ENCODE measurements at places on chromosomes 7 and 10. TPM values are rescaled to one million over a fixed set of nuclear protein-coding genes. Genes with fewer than 3 reads are reported as not detected.

- DNase-seq = no peak
These were observed 1.7 kb downstream of the CYP3A4 start for GRCh38 chr7:99782012-99782953.

- peak; percentile 79 for DNase-seq
These were observed 104.6 kb upstream of the PPIF start for GRCh38 chr10:79242620-79243152.

- no peak for DNase-seq
These were observed 56.1 kb upstream of the GRB10 start for GRCh38 chr7:50838675-50839377.

GRCh38 chr10:47330804-47331203 is 8.6 kb downstream of the GDF2 start:
- DNase-seq = no peak

- DNase-seq = no peak
These were observed 231.9 kb upstream of the PPP2R2D start for GRCh38 chr10:131668903-131669302.

GRCh38 chr7:156001496-156002260 is 189.4 kb upstream of the SHH start:
- DNase-seq = no peak

- DNase-seq = no peak
These were observed 942.9 kb upstream of the LRRN3 start for GRCh38 chr7:110148054-110148453.

- no peak for DNase-seq
These were observed 690.3 kb upstream of the FOXK1 start for GRCh38 chr7:3991731-3992231.

GRCh38 chr7:50558294-50559053 is 6.7 kb downstream of the DDC start:
- DNase-seq = no peak

DNA sequence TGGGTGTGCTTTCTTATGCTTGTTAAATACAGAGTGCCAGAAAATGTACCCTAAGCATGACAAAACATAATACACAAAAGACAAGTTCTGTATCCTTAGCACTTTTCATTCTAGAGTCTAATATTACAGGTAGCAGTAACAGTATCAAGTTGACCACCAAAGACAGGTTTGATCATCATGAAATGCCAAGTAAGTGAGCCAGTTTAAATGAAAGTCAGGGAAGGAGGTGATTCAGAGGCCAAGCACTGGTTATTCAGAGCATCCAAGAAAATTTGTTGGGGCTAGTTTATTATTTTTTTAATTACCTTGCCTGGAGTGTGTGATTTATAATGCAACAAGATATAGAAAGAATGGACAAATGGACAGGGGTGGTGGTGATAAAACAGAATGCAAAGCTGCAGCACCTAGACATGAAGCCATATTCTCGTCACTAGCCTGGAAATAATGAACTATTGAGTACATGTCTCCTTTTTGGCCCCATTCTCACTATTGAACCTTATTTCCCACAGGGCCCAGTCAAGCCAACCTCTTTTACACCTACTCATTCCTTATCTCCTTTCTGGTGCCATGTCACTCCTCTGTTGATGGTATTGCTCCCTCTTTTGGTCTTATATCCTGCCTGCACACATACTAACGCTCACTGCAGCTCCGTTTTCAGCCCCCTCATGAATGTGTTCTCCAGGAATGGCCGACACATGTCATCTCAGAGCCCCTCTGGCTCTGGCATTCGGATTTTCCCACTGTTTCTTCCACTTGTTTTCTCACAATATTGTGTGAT is 78.6 kb upstream of the GLCCI1 start:
- DNase-seq = no peak

GRCh38 chr7:158414486-158414961 is 173.1 kb downstream of the PTPRN2 start:
- peak; percentile 1 for DNase-seq

DNA sequence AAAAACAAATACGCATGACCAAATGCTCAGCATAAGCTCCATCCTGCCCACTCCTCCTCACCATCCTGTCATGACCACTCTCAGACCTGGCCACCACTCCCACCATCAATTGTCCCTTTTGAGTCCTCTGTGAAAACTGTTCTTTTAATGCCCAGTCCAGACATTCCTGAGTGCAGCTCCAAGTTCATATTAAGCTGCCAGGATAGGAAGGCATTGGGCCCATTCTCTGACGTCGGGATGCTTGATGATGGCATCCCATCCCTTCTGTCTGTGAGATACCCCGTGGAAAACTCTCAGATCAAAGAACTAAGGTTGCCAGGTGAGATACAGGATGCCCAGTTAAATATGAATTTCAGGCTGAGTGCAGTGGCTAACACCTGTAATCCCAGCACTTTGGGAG is 89.9 kb upstream of the KIF5B start:
- no peak for DNase-seq

DNA sequence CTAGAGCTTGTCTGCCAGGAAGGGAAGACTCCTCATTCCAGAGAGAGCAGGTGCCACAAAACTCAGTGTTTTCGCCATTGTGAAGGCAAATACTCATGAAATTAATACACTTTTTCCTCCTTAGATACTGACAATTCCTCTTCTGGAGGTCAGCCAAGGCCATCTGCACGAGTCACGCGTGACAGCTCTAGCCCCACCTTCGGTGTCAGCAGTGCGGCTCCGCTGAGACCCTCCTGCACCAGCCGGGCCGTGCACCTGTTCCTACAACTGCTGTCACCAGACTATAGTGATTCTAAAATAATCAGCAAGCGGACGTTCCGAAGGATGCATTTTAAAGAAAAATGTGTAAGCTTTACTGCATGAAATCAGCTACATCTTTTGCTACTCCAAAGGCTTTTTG is 127.7 kb downstream of the DIP2C start:
- no peak for DNase-seq

DNA sequence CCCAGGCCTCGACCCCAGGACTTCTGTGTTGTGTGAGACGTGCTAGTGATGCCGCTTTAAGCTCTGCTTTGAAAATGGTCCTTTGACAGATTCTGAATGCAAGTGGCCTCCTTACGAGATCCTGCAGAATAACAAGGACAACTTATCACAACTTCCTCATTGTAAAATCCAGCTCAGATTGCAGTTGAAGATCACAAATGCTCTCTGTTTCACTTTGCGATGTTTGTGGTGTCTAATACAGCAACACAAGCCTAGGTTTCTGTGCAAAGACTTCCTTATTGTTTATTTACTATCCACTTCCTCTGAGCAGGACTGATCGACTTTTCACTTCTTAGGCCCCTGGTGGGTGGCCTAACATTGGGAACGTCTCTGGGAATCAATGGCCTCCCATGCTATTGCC is 31.7 kb upstream of the INSIG1 start:
- DNase-seq = no peak

- DNase-seq = no peak
These were observed 5.8 kb upstream of the GFRA1 start for GRCh38 chr10:116278846-116279245.

DNA sequence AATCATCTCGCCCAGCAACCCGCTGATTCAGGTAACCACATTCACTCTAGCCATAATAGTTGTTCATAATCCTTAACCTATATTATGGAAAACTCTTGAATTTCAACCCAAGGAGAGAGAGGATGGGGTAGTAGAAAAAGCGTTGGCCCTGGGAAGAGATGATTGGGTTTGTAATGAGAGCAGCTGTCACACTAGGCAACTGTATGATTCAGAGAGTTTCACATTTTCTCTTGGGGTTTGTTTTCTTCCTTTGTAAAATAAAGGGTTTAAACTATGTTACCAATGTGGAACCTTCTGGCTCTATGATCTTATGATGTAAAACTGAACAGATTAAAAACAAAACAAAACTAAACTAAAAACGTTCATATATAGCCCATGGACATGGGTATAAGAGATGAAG is 705.2 kb upstream of the IGFBP3 start:
- DNase-seq = no peak

DNA sequence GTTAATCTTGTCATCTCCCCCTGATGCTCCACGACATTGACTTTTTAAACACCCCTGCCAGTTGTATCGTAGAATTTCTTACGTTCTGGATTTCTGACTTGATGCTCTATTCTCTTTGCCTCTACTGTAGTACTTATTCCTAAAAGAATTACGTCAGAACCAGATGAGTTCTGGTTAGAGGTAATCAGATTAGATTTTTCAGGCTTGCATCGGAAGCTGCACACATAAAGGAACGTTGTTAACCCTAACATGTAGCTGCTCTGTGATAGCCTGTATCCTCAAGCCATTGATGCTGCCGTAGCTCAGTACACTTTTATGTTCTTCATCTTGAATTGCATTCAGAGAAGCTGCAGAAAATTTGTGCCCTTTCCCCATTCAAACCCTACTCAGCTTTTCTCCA is 26.3 kb upstream of the TMEM236 start:
- DNase-seq = no peak

- no peak for DNase-seq
These were observed 902.9 kb upstream of the LRRN3 start for GRCh38 chr7:110187877-110188554.

- DNase-seq = peak; percentile 82
These were observed 1.2 kb downstream of the CCM2 start for GRCh38 chr7:45001138-45001694.

GRCh38 chr7:19834566-19834965 is 61.1 kb upstream of the TMEM196 start:
- no peak for DNase-seq

DNA sequence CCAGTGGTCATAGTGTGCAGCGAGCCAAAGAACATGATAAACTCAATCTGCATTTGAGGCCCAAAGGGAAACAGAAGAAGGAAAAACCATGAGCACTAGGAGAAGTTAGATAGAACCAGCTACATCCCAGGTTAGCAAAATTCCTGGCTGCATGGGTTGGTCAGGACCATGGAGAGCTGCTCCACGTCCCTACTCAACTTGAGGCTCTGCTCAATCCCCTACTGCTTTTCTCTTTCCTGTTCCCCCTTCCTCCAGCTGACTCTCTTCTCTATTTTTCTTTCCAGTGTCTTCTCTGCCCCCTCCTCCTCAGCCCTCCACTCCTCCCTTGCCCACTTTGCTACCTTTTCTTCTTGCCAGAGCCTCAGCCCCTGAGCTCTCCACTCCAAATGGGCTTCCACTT is 21.9 kb upstream of the VSIR start:
- no peak for DNase-seq

DNA sequence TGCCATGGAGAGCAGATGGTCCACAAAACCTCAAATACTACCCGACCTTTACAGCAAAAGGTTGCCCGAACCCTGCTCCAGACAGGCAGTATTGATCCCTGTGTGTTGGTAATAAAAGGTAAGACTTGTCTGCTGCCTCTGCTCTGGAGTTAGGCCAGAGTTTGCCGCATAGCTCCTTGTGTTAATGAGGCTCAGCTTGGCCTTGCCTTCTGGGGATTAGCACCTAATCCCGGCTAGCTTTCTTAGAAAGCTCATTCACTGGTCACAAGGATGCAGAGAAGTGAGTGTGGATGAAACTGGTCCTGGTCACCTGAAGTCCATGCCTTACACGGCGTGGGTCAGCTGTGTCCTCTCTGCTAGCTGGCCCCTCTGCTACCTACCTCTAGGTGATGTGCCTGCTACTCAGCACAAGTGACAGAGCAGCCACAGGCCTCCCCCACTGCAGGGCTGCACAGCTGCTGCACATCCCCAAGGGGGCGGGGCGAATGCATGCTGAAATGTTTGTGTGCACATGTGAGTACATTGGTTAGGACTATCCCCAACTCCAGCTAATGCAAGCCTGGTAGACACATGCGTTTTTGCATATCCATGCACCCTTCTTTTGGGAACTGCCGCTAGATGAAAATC is 31.7 kb upstream of the SYPL1 start:
- DNase-seq = peak; percentile 14

GRCh38 chr7:124992851-124993562 is 63.4 kb upstream of the POT1 start:
- no peak for DNase-seq

DNA sequence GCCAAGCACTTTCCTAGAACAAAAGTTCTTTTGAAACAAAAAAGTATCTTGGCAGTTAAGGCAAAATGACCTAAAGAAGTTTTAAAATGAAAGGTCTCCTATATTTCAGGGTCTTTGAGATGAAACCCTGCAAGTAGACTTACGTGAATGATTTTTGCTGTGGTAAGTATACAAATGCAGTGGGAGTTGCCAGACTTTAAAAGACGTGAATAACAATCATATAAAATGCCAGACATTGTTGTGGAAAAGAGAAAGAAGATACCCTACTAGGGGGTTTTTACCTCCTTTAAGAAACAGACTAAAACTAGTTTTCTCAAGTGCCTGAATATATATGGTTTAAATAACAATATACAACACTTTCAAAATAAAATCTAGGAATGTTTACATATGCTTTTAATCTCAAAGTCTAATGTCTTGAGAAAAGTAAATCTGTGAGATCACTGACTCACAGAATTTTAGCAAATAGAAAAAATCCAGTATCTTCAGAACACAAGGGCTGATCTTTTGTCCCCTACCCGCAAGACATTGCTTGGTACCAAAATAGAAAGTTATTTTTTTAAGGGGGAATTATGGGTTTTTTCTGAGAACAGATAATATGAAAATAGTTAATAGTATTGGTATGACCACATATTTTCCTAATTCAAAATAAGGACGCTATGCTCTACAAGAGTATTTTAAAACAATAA is 29.5 kb downstream of the LRRC17 start:
- no peak for DNase-seq

GRCh38 chr7:103729026-103729425 is 260.4 kb downstream of the RELN start:
- DNase-seq = no peak

GRCh38 chr7:37916673-37917660 is at the start of gene SFRP4:
Gene SFRP4, minus strand, starts transcription at chr7:37916817. Its CDS starts 280 bp downstream, at chr7:37916537.
- DNase-seq = peak; percentile 11

KLLN gene
- total RNA-seq = 0.29 TPM

AKR1C4 gene
- not detected for total RNA-seq

ICA1 gene
- total RNA-seq = 2.3 TPM

PRLHR gene
- not detected for total RNA-seq

CD36 gene
- total RNA-seq = not detected

AKR1D1 gene
- total RNA-seq = not detected

TRIM50 gene
- not detected for total RNA-seq

IL15RA gene
- 20.2 TPM for total RNA-seq

All from activated CD4-positive, alpha-beta memory T cell treated with anti-CD3 and anti-CD28 coated beads for 36 hours (primary cell).